Heart right ventricle (tissue), 16 donors: ENCODE measurements at places on chromosomes 6 and 20. TPM values are rescaled to one million over a fixed set of nuclear protein-coding genes. Genes with fewer than 3 reads are reported as not detected.

Gene RIMS1
- not detected for polyA plus RNA-seq

Gene SPEF1
- 0.07 TPM for polyA plus RNA-seq

Gene ANKRD66
- not detected for polyA plus RNA-seq

Gene ASCC3
- 3.9 TPM for polyA plus RNA-seq

Gene HDAC2
- 47.6 TPM for polyA plus RNA-seq

Gene METTL24
- 0.07 TPM for polyA plus RNA-seq

Gene TRIM10
- not detected for polyA plus RNA-seq

Gene KDM1B
- 5.7 TPM for polyA plus RNA-seq

Gene SLC35D3
- 0.04 TPM for polyA plus RNA-seq

Gene MAFB
- 6.4 TPM for polyA plus RNA-seq

Gene CITED2
- 9.9 TPM for polyA plus RNA-seq

Gene ZSCAN23
- 0.26 TPM for polyA plus RNA-seq

Gene KHDC1L
- polyA plus RNA-seq, result not detected
